ENCODE measurements at places on chromosomes 11 and 22. TPM values are rescaled to one million over a fixed set of nuclear protein-coding genes. Genes with fewer than 3 reads are reported as not detected.

BIRC3 gene
- 208 TPM for total RNA-seq

OR8A1 gene
- not detected for total RNA-seq

TRIM49 gene
- total RNA-seq, result not detected

EXT2 gene
- total RNA-seq, result 33.7 TPM

C11orf52 gene
- not detected for total RNA-seq

CARD18 gene
- not detected for total RNA-seq

HBB gene
- total RNA-seq, result not detected

OR2AG1 gene
- not detected for total RNA-seq

MFRP gene
- not detected for total RNA-seq

MYOD1 gene
- total RNA-seq, result not detected

TNNT3 gene
- total RNA-seq, result 6.1 TPM

USP2 gene
- 0.15 TPM for total RNA-seq

SHANK2 gene
- total RNA-seq, result not detected

ZNF202 gene
- total RNA-seq, result 16.5 TPM

FERMT3 gene
- total RNA-seq, result 241 TPM

ROBO4 gene
- total RNA-seq, result not detected

TRPC6 gene
- total RNA-seq, result not detected

SYT13 gene
- total RNA-seq, result not detected

IFITM10 gene
- total RNA-seq, result 1.2 TPM

DEAF1 gene
- 46.7 TPM for total RNA-seq

MMP7 gene
- total RNA-seq, result not detected

ZFPL1 gene
- total RNA-seq, result 33.9 TPM

ANGPTL5 gene
- not detected for total RNA-seq

NXPE4 gene
- total RNA-seq, result not detected

C22orf23 gene
- total RNA-seq, result not detected

FOSL1 gene
- total RNA-seq, result 3.0 TPM

AIFM3 gene
- total RNA-seq, result 0.51 TPM

DBX1 gene
- not detected for total RNA-seq

VSTM5 gene
- total RNA-seq, result not detected
